IPS-NIHi11 (cell line): ENCODE measurements at places on chromosomes 11 and 22.
A peak's percentile ranks its signal among the peaks of the same experiment; 100 is the strongest.

GRCh38 chr11:111736181-111736590 is 30.0 kb downstream of the PPP2R1B start:
- DNase-seq = no peak

- DNase-seq = no peak
Observed at GRCh38 chr11:123973816-123974215, 3.8 kb downstream of the OR10S1 start.

GRCh38 chr11:113449743-113450142 is 25.5 kb downstream of the DRD2 start:
- DNase-seq = no peak

DNA sequence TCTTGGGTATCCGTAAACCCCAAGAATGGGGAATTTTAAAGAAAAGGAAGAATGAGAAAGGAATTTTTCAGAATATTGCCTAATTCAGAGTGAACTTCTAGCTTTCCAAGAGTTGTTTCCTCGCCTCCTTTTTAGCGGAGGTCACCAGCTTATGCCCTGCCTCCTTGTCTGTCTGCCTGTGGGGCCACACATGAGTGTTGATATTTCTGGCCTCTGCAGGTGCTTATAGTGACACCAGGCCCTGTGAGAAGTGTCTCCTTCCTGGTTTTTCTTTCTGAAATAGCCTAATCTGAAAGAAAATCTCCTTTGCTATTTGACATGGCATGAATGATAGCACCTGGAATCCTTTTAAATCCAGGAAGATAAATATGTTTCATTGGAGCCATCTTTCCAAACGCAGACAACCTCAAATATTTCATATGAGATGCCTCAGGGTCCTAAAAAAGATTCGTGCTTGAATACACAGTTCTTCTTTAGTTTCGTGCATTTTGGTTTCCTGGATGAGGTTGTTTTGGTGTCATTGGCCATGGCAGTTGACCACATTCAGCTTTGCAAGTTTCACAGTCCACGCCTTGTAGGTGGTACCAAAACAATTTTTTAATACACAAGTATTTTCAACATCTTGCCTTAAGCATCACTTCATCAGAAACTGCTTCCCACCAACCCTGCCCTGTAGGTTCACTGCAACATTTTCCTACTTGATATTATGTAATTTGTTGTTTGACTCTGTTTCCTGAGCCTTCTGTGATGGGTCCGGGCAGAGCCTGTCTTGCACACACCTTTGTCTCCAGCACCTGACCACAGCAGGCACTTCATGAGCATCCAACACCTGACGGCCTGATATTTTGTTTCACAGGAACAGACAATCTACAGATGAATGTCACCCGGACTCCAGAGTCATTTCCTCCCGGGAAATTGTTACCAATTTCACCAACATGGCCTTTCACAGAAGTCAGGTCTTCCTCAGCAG is 159.4 kb downstream of the C11orf91 start:
- no peak for DNase-seq

- DNase-seq = no peak
Observed at GRCh38 chr11:9075556-9075955, 15.8 kb downstream of the SCUBE2 start.

DNA sequence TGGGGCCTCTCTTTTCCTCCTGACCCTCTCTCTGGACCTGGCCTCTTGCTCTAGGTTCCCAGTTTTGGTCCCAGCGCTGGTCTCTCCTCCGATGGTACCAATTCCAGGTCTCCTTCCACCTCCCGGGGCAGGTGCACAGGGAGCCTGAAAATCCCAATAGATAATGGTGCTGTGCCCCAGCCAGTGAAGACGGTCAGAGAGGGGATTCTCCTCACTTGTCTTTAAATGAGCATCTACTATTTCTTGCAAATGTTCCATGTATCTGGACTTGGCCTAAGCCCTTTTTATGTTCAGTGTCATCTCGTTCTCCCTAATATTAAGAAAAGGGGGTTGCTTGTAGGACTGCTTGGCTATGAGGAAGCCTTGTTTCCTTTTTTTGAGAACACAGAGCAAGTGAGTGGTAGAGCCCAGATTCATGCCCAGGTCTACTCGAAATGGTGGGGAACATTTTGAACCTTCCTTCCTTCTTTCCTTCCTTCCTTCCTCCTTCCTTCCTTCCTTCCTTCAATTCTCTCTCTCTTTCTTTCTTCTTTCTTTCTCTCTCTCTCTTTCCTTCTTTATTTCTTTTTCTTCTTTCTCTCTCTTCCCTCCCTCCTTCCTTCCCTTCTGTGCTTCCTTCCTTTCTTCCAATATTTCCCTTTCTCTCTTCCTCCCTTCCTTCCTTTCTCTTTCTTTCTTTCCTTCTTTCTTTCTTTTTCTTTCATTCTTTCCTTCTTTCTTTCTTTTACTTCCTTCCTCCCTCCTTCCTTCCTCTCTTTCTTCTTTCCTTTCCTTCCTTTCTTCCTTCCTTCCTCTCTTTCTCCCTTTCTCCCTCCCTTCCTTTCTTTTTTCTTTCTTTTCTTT is 620 bp downstream of the APOBEC3A start:
- no peak for DNase-seq

DNA sequence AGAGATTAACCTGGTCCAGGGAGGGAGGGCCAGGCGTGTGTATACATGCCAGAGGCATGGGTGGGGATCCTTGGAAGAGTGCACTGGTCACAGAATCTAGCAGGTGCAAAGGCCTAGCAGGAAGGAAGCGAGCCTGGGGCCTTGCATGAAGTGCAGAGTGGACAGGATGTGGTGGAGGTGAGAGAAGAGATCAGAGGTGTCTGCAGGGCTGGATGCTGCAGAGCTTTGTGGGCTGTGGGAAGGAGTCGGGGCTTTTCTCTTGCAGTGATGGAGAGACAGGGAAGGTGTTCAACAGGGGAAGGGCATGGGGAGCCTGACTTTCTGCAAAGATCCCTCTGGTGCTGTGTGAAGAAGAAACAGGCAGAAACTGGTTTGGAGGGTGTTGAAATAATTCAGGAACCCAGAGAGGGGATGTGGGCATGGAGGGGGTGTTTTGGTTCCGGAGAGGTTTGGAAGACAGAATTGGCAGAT is 2.5 kb upstream of the TPST2 start:
- DNase-seq = no peak

DNA sequence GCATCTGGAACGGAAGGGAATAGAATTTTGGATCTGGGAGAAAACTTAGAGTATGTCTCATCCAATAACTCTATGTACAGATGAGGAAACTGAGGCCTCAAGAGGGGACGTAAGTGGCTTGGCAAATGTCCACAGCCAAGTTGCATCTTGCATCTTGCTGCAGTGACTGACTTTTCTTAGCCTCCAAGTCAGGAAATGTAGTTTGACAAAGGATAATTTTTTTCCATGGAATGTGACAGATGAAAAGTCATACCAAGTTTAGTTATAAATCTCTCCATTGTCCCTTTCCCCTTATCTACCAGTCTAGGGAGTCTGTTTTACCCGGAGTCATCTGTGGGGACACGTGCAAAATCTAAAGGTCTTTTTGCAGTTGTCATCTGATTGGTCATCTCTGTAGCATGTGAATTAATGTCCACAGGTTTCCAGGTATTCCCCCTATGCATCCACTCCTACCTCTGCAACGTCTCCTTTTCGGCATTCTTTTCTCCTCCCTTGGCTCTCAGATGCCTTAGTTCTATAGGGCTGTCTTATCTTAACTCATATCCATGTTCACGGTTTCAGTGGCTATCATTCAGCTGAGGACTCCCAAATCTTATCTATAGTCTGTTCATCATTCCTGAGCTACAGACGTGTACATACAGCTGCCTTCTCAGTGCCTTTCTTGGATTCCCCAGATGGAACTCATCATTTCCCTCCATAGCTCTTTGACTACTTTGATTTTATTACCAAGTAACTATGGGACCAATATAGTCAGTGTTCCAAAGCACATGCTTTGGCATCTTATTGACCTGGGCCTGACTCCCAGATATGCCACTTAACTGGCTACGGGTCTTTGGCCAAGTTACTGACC is 139.5 kb upstream of the TIMP3 start:
- DNase-seq = no peak

GRCh38 chr22:49880281-49880680 is 26.6 kb downstream of the ZBED4 start:
- DNase-seq = peak; percentile 49

DNA sequence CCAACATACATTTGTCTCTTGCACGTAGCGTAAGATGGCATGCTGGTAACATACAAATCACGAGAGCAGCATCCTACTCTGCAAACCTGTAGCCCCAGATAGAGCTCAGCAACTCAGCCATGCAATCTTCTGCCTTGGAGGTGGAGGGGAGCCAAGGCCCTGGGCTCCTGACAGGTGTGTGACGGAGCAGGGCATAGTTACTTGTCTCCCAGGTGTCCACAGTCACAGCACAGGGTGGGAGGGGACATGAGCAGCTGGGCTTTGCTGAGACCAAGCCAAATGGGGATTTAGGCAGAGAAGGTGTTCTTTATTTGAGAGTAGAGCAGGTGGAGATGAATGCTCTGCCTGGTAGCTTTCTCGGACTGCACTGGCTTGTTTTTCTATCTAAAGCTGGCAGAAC is 111.7 kb downstream of the TEAD1 start:
- DNase-seq = no peak

DNA sequence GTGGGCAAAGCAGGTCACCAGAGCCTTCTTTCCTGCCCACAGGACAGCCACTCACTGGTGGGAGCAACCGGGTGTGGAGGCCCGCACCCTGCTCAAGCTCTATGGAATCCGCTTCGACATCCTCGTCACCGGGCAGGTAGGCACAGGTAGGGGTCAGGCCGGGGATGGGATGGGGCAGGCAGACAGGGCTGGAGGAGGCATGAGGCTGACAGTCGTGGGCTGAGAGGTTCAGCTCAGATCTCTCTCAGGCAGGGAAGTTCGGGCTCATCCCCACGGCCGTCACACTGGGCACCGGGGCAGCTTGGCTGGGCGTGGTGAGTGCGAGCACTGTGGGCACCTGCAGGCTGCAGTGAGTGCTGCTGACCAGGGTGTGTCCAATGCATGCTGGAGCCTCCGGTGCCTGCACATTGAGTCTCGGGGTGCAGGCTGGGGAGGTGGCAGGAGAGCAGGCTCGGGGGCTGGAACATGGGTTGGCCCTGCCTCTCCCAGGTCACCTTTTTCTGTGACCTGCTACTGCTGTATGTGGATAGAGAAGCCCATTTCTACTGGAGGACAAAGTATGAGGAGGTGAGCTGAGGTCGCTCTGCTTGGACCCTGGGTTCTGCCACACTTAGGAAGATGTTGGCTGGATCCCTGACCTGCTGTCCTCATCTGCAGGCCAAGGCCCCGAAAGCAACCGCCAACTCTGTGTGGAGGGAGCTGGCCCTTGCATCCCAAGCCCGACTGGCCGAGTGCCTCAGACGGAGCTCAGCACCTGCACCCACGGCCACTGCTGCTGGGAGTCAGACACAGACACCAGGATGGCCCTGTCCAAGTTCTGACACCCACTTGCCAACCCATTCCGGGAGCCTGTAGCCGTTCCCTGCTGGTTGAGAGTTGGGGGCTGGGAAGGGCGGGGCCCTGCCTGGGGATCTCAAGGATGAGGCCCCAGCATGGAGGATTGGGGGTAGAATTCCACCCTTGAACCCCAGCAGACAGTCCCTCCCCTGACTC is 6.3 kb downstream of the SLC7A4 start:
- DNase-seq = no peak

GRCh38 chr11:126157326-126158030 is 54.0 kb downstream of the RPUSD4 start:
- DNase-seq = peak; percentile 3

DNA sequence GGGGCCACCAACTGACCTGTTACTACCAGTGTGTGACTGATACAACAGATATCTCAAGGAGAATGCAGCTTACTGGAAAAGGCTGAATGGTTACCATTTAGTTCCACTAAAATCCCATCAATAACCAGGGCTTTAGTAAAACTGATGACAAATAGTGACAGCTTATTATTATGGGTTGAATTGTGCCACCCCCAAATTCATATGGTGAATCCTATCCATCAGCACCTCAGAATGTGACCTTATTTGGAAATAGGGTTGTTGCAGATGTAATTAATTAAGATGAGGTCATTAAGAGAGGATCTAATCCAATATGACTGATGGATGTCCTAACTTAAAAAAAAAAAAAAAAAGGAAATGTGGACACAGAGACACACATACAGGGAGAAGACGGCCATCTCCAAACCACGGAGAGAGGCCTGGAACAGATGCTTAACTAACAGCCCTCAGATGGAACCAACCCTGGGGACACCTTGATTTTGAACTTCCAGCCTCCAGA is 27.4 kb upstream of the IRAG1 start:
- no peak for DNase-seq

- DNase-seq = no peak
Observed at GRCh38 chr11:94557421-94557820, 9.7 kb upstream of the PIWIL4 start.

DNA sequence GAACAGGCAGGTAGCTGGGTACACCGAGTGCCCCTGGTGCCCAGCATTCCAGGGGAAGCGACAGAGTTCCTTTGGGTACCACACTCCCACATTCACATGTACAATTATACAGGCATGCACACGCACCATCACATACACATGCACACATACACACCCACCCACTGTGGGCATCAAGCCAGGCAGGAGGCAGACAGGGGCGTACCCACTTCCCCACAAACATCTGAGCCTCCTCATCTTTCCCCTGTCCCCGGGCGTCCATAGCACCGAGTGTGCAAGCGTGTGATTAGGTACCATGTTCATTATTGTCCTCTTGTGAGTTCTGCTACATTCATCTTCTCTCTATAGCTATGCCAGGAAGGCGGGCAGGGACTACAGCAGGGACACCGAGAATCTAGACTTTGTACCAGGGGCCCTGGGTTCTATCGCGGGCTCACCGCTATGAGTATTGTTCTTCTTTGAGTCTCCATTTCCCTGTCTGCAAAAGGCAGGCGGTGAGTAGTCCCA is 2.1 kb upstream of the CARD10 start:
- no peak for DNase-seq

DNA sequence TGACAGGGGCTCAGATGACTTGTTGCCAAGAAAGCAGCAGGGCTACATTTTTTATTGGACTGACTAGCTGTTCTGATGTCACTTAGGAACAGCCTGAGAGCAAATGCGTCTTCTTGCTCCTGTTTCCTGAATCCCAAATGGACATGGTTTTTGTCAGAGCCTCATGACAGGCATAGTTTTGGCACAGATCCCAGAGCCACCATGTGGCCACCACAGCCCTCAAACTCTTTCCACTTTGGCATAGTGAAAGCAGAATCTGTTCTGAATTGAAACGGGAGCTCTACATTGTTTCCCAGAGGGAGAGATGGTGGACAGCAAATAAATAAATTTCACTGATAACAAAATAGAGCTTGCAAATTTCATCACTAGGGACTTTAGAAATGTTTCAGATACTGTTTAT is 222.2 kb downstream of the C11orf87 start:
- DNase-seq = no peak

DNA sequence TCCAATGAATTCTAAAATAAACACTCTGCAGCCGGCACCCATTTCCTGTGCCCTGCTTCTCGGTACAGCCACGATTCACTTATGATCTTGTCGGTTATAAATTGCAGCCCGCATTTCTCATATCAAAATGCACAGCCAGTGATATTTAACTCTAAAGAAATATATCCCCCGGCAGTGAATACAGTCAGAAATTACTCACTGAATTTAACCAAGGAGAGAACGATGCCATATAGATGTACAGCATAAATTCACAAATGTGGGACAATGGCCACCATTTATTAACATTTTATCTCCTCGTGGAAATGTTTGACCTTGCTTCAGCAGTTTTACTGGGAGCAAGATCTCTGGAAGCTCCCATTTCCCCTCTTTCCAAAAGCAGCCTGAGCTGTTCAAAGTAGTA is 1517.8 kb downstream of the BRD1 start:
- no peak for DNase-seq

GRCh38 chr22:36239401-36240171 is at the start of gene APOL2:
APOL2 (minus strand) TSS chr22:36239527; CDS start chr22:36233162, 6,365 bp downstream.
- DNase-seq = peak; percentile 90
